ENCODE measurements at places on chromosomes 1 and 21. TPM values are rescaled to one million over a fixed set of nuclear protein-coding genes. Genes with fewer than 3 reads are reported as not detected.

FMN2 gene
- not detected for total RNA-seq

KRTAP10-7 gene
- total RNA-seq = not detected

SPRR1B gene
- not detected for total RNA-seq

PEX19 gene
- 24.8 TPM for total RNA-seq

SLC37A1 gene
- 7.2 TPM for total RNA-seq

TACSTD2 gene
- total RNA-seq = 1.2 TPM

LRRC38 gene
- not detected for total RNA-seq

DNA sequence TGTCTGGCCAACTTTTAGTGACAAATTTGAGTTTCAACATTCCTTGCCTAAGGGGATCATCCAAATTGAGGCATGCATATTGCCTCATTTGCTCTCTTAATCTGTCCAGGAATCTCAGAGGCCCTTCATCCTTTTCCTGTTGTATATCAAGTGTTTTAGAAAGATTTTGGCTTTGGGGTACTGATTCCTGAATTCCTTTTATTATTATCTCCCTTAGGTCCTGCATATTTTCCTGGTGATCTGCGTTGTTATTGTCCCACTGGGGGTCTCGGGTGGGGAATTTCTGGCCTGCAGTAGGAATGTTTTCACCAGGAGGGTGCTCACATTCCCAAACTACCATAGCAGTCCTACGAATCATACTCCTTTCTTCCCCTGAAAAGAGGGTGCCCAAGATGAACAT, 4.4 kb upstream of the AADACL3 start:
- H3K27ac ChIP-seq = no peak overlapping the region
- no peaks in the 10 kb centered on the region for H3K27me3 ChIP-seq
- H3K4me3 ChIP-seq = no peak overlapping the region
- DNase-seq = no peak
- no peaks in the 10 kb centered on the region for H3K36me3 ChIP-seq

- H3K4me1 ChIP-seq = peaks cover 57% of the 10 kb centered on the region
- no peaks in the 10 kb centered on the region for H3K36me3 ChIP-seq
- no peak overlapping the region for H3K4me3 ChIP-seq
- DNase-seq = no peak
These were observed 3.4 kb upstream of the LAMB3 start for GRCh38 chr1:209655411-209656231.

- H3K4me1 ChIP-seq = no peaks in the 10 kb centered on the region
- H3K27ac ChIP-seq = no peak overlapping the region
- no peak overlapping the region for H3K4me3 ChIP-seq
- no peaks in the 10 kb centered on the region for H3K27me3 ChIP-seq
- no peak for DNase-seq
- no peaks in the 10 kb centered on the region for H3K36me3 ChIP-seq
These were observed 90.0 kb upstream of the HNRNPU start for GRCh38 chr1:244954359-244954758.

- no peak overlapping the region for H3K4me3 ChIP-seq
- H3K4me1 ChIP-seq = peaks cover 39% of the 10 kb centered on the region
These were observed 19.9 kb downstream of the AGPAT3 start for GRCh38 chr21:43884861-43885417.

GRCh38 chr1:114043054-114043453, 63.8 kb downstream of the OLFML3 start:
- H3K4me3 ChIP-seq = no peak overlapping the region
- H3K27ac ChIP-seq = no peak overlapping the region
- H3K36me3 ChIP-seq = no peaks in the 10 kb centered on the region
- no peaks in the 10 kb centered on the region for H3K4me1 ChIP-seq
- no peak for DNase-seq

DNA sequence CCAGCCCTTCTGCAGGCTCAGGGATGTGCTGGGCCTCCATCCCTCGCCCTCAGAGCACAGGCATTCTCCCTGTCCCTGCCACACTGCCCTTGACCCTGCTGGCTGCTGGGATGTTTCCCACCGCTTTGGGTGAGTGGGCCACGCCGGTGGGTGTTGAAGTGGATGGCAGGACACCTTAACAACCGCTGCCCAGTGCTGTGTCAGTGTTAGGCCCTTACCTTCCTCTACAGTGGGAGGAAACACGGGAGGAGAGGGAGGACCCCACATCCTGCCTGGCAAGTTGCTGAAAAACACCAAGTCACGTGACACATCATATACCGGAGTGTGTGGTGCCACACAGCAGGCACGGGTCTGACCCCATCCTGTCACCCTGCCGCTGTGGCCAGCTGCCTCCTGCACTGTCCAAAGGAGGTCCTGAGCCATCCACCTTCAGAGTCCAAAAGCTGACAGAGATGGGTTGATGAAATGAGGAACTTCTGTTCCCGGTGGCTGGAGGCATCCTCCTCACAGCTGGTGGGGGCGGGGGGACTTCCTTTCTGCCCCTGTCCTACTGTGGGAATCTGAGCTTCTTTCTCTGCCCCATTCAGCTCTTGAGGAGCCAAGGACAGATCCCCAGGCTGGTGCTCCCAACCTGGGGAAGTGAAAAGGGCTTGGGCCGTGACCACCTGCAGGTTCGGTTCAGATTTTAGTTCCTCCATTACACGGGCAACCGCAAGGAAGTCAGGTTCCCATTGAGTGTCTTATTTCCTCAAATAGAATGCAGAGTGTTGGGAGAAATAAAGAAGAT, 3.2 kb upstream of the THEMIS2 start:
- H3K4me3 ChIP-seq = no peak overlapping the region
- H3K27ac ChIP-seq = peak overlapping the region; percentile 20
- DNase-seq = no peak
- no peaks in the 10 kb centered on the region for H3K27me3 ChIP-seq

GRCh38 chr21:43333298-43334062, 93.5 kb downstream of the SIK1 start:
- H3K27me3 ChIP-seq = no peaks in the 10 kb centered on the region
- no peaks in the 10 kb centered on the region for H3K36me3 ChIP-seq
- H3K4me3 ChIP-seq = no peak overlapping the region
- no peaks in the 10 kb centered on the region for H3K4me1 ChIP-seq
- no peak for DNase-seq

Measured in liver (tissue), 10 donors.